Stimulated activated CD4-positive, alpha-beta T cell treated with anti-CD3 and anti-CD28 coated beads, Interleukin-1b, Interleukin-23, amount 100 ng/mL, for 1 hour (primary cell): ENCODE measurements at places on chromosomes 12 and 14.

- DNase-seq = no peak
Observed at GRCh38 chr12:49058366-49059044, 2.1 kb downstream of the KMT2D start.

- no peak for DNase-seq
Observed at GRCh38 chr12:123962513-123962912, 10.1 kb downstream of the CCDC92 start.

DNA sequence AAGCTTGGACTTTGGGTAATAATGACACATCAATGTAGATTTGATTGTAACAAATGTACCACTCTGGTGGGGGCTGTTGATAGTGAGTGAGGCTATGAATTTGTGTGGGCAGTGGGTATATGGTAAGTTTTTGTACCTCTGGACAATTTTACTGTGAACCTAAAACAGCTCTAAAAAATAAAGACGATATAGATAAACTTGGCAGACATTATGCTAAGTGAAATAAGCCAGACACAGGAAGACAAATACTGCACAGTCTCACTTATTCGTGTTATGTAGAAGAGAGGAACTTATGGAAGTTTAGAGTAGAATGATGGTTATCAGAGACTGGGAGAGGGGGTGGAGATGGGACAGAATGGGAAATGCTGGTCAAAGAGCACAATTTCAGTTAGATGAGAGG, 8.7 kb downstream of the KRT6C start:
- no peak for DNase-seq

DNA sequence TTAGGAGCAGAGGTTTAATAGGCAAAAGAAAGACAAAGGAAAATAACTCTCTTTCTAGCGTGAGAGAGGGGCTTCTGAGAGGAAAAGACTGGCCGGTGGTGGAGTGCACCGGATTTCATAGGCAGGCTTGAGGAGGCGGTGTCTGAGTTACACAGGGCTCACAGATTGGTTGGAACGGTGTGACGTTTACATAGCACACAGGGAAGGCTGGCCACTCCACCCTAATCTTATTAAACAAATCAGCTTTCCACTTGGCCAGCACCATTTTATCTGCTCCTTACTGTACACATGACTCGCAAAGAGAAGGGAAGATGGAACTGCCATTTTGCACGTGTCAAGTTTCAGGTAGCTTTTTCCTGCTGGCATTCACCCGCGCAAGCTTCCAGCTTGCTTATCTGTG, 587.7 kb downstream of the RPL10L start:
- no peak for DNase-seq

DNA sequence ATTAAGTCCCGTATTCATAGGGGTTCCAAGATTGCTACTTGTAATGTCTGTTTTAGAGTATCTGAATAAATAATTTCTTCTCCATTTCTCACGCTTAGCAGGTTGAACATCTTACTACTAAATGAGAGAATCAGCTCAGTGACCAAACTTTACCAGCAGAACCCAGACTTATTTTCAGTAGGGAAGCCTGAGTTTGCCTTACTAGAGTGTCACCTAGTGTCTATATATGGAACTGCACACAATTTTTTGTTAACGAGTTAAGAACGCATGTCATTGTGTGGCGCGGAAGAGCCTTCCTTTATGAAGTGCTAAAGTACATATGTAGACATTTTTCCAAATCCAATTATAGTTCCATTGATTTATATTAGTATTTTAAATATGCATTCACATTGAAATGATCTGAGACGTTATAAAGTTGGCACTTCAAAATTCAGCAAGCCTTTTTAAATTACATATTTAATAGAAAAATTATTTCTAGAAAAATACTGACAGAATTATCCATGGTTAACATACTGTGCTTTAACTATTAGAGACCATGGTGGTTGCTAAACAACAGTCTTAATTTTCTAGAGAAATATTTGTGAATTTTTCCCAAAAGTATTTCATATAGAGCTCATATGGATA, 88.3 kb downstream of the RPS29 start:
- DNase-seq = no peak

DNA sequence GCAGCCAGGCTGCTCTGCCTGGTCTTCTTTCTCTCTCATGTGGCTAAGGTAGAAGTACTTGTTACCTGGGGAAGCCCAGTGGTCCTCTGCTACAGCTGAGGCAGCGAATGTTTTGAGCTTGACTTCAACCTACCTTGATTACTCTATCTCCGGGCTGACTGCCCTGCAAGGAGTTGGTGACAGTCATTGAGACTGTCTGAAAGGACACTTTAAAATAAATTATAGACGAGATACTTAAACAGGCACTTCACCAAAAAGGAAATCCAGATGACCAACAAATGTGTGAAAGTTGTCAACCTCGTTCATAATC, 474 bp upstream of the CIT start:
- DNase-seq = no peak

- no peak for DNase-seq
Observed at GRCh38 chr14:24081739-24082211, 10.4 kb downstream of the CPNE6 start.

- no peak for DNase-seq
Observed at GRCh38 chr12:81987371-81987770, 228.2 kb upstream of the PPFIA2 start.

DNA sequence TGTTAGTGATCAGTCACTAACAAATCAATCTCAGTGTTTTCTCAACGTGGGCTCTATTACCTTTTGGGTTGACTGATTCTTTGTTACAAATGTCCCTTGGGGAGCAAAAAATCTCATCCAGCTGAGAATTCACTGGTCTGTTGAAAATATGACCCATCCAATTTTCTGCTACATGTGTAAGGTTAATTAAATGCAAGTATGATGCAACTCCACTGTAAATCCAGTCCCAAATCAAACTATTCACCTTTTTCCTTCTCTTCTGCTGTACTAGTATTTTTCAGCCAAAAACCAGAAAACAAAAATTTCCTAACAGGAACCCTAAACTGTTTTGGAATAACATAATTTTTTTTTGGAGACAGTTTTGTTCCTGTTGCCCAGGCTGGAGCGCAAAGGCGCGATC, 2.2 kb downstream of the ERH start:
- DNase-seq = no peak

DNA sequence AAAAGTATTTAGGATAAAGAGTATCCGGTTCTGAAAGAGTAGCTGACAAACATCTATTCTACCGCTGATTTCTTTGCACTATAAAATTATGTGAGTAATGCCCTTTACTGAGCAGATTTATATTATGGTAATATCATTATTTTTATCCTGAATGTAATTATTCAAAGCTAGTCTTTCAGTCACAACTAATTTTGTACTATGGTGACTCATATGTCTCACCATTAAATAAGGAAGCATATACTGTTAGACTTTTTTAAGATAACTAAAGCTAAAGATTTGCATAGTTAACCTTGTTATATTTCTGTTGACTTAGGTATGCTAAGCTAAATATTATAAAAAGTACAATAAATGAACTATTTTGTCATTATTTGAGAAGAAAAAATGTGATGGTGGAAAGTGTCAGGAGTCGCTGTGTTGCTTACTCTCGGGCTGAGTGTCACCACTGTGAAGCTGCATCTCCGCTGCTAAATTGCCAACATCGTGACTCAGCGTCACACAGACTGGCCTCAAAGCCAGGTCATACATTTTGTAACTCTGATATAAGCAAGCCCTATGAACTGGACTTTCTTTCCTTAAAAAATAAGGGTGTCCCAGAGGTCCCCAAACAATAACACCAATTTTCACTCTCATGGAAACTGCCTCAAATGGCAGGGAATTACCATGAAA, 69.1 kb upstream of the SSTR1 start:
- DNase-seq = no peak

DNA sequence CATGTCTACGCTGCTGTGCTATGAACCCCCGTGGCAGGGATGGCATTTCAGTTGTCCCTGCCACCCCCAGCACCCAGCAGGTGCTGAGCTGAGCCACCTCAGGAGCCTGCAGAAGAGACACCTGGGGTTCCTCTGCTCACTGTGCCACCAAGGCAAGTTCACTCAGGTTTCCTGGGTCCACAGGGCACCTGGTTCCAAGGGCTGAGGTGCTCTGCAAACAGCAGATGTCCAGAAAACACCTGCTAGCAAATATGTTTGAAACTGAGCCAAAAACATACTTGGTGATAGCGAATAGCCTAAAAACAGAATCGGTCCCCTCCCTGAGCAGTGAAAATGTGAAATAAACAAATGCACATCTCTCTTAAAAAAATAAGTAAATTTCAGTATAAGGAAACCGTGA, 35.6 kb upstream of the GPR68 start:
- DNase-seq = no peak
